ENCODE measurements at places on chromosomes 5 and 9. TPM values are rescaled to one million over a fixed set of nuclear protein-coding genes. Genes with fewer than 3 reads are reported as not detected.

SLCO6A1 gene
- total RNA-seq: not detected

DNA sequence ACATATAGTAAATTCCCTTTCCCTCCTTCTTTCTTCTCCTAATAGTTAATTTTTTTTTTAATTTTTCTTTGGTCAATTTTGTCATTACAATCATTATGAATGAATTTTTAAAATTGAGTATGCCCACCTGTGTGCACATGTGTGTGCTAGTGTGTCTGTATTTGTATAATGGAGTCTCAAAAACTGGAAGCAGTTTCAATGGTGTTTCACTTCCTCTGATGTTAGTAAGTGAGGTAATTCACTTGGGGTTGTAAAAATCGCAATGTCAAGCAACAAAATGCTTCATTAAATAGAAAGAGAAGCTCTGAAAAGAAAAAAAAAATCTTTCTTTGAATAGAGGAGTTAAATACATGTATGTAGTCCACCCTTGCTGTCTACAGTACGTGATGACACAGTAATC lies 1467.6 kb upstream of the NUDT12 start:
- no peaks in the 10 kb centered on the region for H3K4me1 ChIP-seq
- H3K27me3 ChIP-seq: no peaks in the 10 kb centered on the region

DNA sequence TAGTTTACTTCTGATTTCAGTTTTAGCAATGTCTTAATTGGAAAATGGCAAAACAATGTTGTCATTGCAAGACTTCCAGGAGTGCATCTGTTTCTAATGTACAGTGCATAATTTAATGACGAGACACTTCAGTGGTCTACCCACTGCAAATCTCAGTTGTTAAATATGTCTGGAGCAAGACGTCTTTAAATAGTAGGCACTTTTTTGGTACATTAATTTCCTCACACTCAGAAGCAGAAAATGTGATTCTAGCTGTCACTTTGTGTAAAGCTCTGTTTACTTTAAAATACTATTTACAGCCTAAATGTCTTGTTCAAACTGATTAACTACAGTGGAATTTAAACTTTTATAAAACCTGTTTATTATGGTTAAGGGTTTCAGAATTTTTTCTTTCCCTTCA lies 815.5 kb downstream of the TLE1 start:
- H3K36me3 ChIP-seq: no peaks in the 10 kb centered on the region
- DNase-seq: no peak

KCNT1 gene
- not detected for total RNA-seq
